ENCODE measurements at places on chromosomes 6 and 20.

- DNase-seq, result no peak
Observed at GRCh38 chr6:120614723-120615122, 719.6 kb downstream of the TBC1D32 start.

GRCh38 chr6:110554966-110555460 is 78.6 kb upstream of the SLC22A16 start:
- DNase-seq, result no peak

- no peak for DNase-seq
Observed at GRCh38 chr20:44832724-44833123, 22.4 kb upstream of the RIMS4 start.

DNA sequence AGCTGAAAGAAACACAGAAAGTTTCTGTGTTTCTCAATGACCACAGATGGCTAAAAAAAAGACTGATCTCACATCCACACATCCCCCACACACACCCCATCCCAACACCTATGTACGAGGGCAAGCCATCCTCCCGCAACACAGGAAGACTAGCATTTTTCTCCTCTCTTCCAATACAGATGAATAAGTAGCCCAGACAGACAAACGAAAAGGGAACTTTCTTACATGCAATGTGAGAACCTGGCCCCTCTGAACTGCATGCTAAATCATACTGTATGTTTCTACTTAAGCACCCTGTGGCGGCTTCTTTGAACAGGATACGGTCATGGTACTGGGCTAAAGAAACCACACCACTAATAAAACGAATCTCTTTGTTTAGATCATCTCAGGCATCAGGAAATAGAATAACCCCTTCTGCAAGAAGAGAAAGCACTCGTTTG is 116.2 kb downstream of the GMDS start:
- DNase-seq, result no peak

DNA sequence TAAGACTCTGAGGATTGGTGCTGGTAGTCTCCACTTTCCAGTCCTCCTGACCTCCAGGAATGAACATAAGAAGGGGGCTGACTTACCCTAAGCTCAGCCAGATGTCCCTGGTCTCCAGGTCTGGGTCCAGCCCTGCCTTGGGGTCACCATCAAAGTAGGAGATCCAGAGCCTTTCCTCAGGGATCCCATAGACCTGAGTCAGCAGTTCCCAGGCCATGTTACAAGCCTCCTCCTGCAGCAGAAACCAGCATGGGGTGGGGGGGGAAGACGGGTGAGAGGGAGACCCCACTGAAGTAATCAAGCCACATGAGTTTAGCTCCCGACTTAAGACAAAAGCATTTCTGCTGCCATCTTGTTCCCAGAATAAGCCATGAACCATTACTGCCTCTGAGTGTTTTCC is 1.8 kb downstream of the AARS2 start:
- no peak for DNase-seq

GRCh38 chr20:50136822-50137599 is 16.5 kb downstream of the PEDS1 start:
- no peak for DNase-seq

- no peak for DNase-seq
Observed at GRCh38 chr20:62818592-62819493, 2.0 kb downstream of the COL9A3 start.

DNA sequence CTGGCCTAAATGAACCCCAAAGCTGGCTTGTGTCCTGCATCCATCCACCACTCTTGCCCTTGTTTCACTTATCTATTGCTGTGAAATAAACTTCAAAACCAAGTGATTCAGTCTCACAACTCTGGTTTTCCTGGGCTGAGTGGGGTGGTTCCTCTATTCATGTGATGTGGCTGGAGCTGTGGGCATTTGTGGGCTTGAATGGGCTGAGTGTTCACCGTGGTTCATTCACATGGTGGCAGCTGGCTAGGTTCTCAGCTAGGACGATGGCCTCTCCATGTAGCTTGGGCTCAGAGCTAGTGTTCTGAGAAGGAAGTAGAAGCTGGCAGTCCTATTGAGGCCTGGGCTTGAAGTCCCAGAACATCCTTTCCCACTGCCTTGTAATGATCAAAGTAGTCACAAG is 30.4 kb downstream of the FKBP1A start:
- DNase-seq, result no peak

- DNase-seq, result no peak
Observed at GRCh38 chr20:41276317-41276751, 41.2 kb downstream of the ZHX3 start.

GRCh38 chr6:44497807-44498206 is 110.3 kb downstream of the CDC5L start:
- DNase-seq, result no peak

- DNase-seq, result no peak
Observed at GRCh38 chr6:168671863-168672546, 231.0 kb downstream of the SMOC2 start.

GRCh38 chr20:6006603-6006949 is 47.3 kb downstream of the LRRN4 start:
- no peak for DNase-seq

DNA sequence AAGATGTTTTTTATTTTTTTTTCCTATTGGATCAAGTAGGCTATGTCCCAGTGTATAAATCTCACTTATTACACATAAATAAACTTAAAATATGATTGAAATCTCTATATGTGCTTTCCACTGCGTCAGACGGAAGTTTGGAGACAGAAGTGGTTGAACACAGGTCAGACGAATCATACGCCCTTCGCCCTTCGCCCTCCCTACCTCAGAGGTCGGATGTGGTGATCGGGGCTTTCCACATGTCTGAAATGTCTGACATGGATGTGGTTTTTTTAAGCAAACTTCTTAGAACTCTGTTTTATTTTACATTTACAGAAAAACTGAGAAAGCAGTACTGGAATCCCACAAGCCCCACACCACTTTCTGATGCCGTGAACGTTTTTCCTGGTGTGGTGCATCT is 344.4 kb downstream of the THBS2 start:
- no peak for DNase-seq

GRCh38 chr6:138654715-138655634 is 118.6 kb upstream of the CCDC28A start:
- no peak for DNase-seq

- no peak for DNase-seq
Observed at GRCh38 chr6:15336900-15337560, 91.2 kb downstream of the JARID2 start.

GRCh38 chr20:17499041-17499440 is 32.1 kb downstream of the BFSP1 start:
- no peak for DNase-seq

DNA sequence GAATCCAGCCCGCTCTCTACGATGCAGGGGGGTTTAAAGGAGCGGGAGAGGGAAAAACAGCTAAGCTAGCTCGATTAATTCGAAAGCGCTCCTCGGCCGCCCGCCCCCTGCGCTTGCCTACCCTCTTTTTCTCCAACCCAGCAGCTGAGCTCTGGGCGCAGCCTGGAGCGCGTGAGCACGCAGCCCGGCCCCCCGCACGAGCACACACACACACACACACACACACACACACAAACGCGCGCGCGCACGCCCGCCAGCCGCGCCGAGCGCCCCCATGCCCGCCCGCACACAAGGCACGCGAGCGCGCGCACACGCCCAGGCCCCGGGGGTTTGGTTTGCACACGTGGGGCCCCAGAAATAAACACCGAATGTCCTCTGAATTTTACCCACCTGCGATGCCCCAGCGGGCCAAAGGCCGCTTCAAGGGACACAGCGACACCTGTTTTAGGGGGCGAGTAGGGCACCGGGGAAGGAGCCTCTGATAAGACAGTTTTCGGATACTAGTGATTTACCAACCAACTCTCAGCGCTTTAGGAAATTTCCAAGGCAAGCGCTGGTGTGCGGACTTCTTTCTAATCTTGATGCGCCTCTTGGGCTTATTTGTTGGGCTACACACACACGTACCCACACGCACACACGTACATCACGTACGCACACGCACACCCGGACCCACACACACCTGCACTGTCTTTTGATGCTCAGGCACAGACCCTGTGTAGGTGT is 802 bp upstream of the NRN1 start:
- no peak for DNase-seq

DNA sequence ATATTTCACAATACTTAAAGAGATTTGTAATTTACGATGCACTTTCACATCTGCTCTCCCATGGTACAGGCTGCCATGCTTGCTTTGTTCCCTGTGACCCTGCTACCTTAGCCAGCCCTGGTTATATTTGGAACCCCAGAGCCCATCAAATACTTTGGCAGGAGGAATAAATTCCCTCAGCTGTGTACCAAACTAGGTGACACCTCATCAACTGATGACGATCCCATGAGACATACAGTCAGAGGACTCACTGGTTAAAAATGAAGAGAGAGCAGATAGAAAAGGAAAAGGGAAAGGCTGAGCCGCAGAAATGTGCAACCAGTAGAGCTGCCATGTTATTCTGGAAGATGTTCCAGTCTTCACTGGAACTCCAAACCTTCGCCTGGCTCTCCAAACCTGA is 120.0 kb downstream of the SIM1 start:
- DNase-seq, result no peak

- no peak for DNase-seq
Observed at GRCh38 chr6:135231469-135231844, 50.3 kb downstream of the MYB start.

GRCh38 chr6:4164456-4164855 is 29.1 kb upstream of the ECI2 start:
- DNase-seq, result no peak

- DNase-seq, result no peak
Observed at GRCh38 chr6:28977341-28978132, 27.6 kb downstream of the ZNF311 start.

DNA sequence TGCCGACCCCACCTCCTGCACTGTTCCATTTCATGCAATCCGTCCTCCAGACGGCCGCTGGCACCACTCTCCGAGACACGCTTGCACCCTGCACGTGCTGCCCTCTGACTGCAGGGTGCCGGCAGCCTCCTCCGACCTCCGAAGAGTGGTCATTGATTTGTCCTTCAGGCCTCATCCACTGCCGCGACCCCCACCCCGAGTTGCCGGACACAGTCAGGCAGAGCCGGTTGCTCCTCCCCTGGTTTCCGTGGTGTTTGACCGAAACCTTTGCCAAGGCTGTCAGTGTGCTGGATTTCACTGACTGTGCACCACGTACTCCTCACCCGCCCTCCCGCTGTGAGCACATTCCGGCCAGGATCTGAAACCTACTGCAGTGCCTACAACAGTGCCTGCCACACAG is 156.4 kb upstream of the PDE10A start:
- DNase-seq, result no peak

GRCh38 chr6:12929678-12930077 is 213.1 kb downstream of the PHACTR1 start:
- DNase-seq, result no peak

- no peak for DNase-seq
Observed at GRCh38 chr20:50649590-50649989, 41.8 kb downstream of the RIPOR3 start.
